ENCODE measurements at places on chromosomes 2 and 18.

DNA sequence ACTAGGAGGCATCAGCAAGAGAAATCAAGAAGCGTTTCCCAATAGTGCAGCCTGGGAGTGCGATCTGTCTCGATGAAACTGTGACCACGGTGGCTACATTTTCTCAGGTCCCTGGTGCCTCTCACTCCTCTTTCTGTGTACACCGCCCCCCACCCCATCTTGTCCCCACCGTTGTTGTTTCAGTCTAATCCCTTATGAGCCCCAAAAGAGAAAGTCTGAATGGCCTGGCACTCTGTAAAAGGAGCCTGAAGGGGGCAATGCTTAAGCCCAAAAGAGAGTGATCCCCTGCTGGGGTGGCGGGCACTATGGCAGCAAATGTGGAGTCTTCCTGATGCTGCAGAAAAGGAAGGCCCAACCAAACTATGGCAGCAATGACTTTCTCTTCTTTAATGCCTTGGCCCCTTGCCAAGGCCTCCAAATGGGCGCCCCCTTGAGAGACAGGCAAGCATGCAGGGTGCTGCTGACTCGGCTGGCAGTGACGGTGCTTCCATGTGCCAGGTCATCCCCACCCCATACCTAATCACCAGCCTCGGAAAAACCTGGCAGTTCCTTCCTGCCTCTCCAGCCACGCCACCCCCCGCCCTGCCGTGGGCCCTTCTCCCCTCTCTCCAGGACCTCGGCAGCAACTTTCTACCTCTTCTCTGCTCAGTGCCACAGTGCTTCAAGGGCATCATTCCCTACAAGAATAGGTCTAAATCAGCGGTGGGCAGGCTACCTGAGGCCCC, 123.0 kb downstream of the CYP26B1 start:
- DNase-seq, result peak; percentile 38

GRCh38 chr2:21535826-21536225, 412.1 kb downstream of the TDRD15 start:
- DNase-seq, result no peak

DNA sequence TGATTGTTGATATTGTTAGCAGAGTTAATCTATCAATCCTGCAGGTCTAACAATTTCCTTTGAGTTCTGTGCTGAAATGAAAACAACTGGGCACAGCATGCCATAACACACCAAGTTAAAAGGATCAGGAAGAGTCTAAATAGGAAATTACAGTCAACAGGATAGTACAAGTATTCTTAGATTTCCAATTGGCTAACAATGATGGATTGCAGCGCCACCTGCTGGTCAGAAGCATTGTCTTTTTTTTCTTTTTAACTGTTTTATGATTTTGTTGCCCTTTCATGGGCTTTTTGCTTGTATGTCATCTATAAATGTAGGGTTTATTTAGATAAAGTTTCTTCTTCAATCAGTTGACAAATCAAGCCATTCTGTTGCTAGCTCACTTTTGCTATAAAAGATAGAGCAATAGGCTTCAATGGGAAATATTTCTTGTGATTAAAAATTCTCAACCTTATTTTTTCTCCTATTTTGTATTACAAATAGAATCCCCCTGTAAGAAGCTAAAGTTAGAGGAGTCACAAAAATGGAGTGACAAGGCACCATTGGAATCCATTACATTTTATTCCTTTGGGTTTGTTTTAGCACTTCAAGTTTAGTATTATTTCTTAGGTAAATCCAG, 40.8 kb upstream of the RPRM start:
- peak; percentile 55 for DNase-seq

DNA sequence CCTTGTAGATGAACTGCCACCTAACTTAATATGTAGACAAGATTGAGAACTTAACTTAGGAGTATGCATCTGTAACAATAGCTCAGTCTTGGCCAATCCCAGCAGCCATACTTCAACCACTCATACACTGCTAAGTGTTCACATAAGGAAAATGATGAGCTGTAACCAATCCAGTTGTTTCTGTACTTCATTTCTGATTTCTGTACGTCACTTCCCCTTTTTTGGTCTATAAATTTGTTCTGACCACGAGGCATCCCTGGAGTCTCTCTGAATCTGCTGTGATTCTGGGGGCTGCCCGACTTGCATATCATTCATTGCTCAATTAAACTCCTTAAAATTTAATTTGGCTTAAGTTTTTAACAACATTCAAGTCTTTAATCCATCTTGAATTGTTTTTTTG, 6.4 kb downstream of the SH3YL1 start:
- DNase-seq, result no peak

DNA sequence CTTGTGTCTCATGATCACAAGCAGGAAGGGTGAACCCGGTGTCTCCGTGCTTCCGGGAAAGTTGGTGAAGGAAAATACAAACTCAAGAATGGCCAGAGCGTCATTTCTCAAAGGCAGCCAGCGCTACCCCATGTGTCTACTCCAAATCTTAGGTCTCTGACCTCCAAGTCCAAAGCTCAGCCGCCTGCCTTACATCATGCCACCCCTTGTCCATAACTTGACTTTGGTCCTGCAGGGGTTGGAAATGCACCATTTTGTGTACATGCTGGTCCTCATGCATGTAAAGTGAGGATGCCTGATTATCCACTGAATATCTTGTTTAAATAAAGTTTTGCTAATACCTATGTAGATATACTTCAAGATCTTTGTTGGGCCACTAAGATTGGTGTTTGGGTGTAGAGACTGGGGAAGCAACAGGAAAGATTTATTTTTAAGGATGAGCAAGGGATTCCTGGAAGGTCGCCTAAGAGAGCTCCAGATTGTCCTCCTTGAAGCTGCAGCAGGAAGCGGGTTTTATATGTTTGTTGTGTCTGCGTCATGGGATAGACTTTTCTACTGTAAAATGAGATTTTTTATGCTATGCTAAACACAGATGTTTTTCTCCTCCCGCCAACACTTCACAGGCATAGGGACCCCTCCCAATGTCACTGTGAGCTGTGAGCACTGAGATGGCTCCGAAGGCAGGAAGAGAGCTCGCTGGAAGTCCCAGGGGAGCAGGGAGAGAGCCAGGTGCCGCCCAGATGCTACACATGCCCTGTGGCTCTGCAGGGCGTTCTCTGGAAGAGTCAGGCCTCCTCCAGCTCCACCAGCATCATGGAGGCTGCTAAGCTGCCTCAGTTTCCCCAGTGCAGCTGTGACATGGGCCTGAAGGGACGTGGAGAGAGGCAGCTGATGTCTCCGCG, 176.2 kb upstream of the HDAC4 start:
- DNase-seq, result no peak

All from right forelimb (tissue), 1 donor.